Activated CD4-positive, alpha-beta memory T cell treated with anti-CD3 and anti-CD28 coated beads for 36 hours (primary cell): ENCODE measurements at places on chromosomes 4 and X. TPM values are rescaled to one million over a fixed set of nuclear protein-coding genes. Genes with fewer than 3 reads are reported as not detected.
A peak's percentile ranks its signal among the peaks of the same experiment; 100 is the strongest.

Gene ASB12
- total RNA-seq, result not detected

GRCh38 chr4:1402021-1402515 is 4.2 kb downstream of the NKX1-1 start:
- H3K4me1 ChIP-seq, result no peaks in the 10 kb centered on the region
- DNase-seq, result peak; percentile 8
- H3K4me3 ChIP-seq, result no peak overlapping the region

Gene ZNF630
- 2.4 TPM for total RNA-seq

DNA sequence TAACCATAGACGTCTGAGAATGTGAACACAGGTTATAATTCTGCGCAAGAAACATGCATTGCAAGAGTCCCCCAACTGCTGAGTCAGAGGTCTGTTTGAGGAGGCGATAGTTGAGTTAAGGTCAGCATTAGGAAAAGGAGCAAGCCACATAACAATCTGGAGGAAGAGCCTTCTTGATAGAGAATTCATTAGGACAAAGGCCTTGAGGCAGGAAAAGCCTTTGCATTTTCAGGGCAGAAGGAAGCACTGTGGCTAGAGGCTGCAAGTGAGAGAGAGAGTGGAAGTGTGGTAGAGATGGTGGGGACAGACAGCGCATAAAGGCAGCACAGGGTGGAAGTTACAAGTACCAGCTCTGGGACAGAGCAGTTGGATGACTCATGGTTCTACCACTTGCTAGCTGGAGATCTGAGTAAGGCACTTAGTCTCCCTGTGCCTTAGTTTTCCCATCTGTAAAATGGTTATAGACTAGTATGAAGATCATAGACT is 125.8 kb upstream of the LNX1 start:
- peaks cover 10% of the 10 kb centered on the region for H3K27me3 ChIP-seq
- DNase-seq, result no peak
- no peaks in the 10 kb centered on the region for H3K4me1 ChIP-seq
- H3K36me3 ChIP-seq, result no peaks in the 10 kb centered on the region

DNA sequence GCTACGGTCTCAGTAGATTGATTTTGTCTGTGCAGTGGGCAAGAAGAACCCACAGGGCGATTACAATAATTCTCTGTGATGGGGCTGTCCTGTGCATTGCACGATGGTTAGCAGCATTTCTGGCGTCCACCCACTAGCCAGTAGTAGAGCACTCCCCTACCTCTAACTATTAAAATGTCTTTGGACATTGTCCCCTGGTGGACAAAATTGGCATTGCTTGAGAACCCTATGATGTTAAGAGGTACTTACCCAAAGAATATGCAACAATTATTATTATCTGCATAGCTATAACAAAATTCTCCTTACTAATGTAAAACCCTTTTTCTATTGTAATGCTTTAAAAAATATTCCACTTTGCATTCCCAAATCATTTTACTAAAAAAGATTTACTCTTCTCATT is 109.5 kb upstream of the VCX3A start:
- H3K36me3 ChIP-seq, result no peaks in the 10 kb centered on the region
- H3K27ac ChIP-seq, result no peak overlapping the region
- no peaks in the 10 kb centered on the region for H3K27me3 ChIP-seq
- no peak for DNase-seq
- H3K4me1 ChIP-seq, result no peaks in the 10 kb centered on the region
- no peak overlapping the region for H3K4me3 ChIP-seq

Gene EDNRA
- total RNA-seq, result not detected

GRCh38 chr4:84496331-84496705 is 2.8 kb downstream of the NKX6-1 start:
- H3K36me3 ChIP-seq, result peaks cover 15% of the 10 kb centered on the region
- no peak overlapping the region for H3K27ac ChIP-seq
- H3K27me3 ChIP-seq, result peaks cover 75% of the 10 kb centered on the region
- peak overlapping the region; percentile 32 for H3K4me3 ChIP-seq
- peaks cover 21% of the 10 kb centered on the region for H3K4me1 ChIP-seq
- DNase-seq, result no peak

Gene MAML3
- 0.76 TPM for total RNA-seq

DNA sequence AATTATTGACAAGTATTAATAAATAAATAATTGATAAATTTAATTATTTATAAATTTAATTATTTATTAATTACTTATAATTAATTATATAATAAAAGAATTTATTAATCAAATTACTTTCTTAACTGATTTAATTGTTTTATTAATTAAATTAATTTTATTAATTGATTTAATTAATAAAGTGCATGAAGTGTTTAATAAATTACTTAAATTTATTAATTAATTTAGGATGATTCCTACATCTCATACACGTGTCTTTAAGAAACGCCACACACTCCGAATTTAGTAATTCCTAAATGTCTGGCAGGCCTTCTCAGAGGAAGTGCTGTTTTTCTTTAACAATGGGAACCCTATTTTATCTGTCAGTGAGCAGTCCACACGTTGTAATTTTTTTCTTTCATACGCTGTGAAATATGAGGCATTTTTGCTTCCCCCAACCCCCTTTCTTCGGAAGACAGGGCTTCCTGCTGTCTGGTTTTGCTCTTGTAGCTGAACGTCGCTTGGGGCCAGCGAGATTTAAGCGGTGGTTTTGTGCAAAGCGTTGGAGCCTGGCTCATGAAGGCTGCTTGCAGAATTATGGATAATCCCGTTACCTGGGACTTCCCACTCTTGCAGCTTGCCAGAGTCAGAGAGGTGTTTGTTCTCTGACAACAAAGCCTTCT is 46.8 kb downstream of the CRLF2 start:
- peaks cover 8% of the 10 kb centered on the region for H3K27me3 ChIP-seq
- H3K4me3 ChIP-seq, result peak overlapping the region; percentile 39
- DNase-seq, result peak; percentile 46
- peaks cover 13% of the 10 kb centered on the region for H3K4me1 ChIP-seq
- H3K27ac ChIP-seq, result no peak overlapping the region

Gene C4orf50
- 0.07 TPM for total RNA-seq

DNA sequence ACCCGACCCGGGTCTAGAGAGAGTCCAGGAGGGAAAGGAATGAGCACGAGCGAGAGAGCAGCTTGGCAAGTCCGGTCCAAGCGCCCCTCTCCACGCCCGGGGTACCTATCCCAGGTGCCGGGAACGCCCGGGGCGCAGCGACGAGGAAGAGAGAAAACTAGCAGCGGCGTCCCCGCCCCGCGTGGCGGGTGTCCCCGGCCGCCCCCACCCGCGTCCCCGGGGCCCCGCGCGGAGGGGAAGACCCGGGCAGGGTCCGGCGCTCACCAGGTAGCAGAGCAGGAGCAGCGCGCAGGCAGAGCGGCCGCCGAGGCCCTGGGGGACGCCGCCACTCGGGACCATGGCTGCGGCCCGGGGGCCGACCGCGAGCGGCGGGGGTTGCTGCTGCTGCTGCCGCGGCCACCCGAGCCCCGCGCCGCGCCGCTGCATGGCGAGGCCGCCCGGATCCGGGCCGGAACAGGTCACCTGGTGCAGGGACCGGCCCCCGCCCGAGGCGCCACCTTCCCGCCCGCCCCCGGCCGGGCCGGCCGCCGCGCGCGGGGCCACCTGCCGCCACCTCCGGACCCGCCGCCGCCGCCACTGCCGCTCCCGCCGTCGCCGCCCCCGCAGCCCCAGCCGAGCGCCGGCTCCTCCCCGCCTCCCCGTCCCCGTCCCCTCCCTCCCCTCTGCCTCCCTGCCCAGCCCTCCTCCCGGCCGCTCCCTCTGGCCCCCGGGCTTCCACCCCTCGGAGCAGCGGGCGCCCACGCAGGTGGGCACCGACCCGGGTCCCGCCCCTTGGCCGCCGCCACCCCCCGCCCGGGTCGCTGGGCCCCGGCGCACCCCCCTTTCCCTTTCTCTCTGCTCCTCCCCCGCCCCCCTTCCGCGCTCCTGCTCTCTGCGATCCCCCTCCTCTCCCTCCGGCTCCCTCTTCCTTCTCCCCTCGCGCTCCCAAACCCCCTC is at the start of gene SEL1L3:
TSS of gene SEL1L3 (minus strand) at position 578 of the 936 bp plus-strand sequence. CDS start at position 426, 152 bp downstream.
- peaks cover 40% of the 10 kb centered on the region for H3K4me1 ChIP-seq
- DNase-seq, result peak; percentile 74
- H3K27me3 ChIP-seq, result peaks cover 2% of the 10 kb centered on the region
- H3K4me3 ChIP-seq, result peak within 1 kb of the TSS; percentile 99

DNA sequence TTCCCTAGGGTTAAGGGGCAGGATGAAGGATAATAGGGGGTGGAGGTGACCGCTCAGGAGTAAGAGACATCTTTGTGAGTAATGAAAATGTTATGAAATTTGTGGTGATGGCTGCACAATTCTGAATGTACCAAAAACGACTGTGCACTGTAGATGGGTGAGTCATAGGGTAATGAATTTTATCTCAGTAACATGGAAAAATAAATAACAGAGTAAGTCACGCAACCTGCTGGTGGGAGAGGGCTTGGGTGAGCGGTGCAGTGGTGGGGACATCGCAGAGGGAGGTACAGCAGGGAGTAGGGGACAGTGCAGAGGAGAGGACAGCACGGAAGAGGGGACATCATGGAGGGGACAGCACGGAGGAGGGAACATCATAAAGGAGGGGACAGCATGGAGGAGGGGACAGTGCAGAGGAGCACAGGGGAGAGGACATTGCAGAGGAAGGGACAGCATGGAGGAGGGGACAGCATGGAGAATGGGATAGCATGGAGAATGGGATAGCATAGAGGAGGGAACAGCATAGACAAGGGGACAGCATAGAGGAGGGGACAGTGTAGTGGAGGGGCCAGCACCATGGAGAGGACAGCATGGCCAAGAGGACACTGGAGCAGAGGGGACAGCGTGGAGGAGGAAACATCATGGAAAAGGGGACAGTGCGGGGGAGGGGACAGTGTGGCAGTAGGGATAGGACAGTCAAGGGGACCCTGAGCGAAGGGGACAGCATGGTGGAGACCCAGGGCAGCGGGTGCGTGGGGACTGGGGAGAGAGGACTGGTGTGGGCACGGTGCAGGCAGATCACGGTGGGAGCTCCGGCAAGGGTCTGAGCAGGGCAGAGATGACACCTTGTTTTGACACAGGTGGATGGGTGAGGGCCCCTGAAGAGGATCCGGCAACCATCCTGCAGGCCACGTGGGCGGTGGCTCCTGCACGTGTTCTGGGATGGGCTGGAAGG is 68.5 kb upstream of the MXD4 start:
- H3K36me3 ChIP-seq, result peaks cover 29% of the 10 kb centered on the region
- H3K4me3 ChIP-seq, result no peak overlapping the region
- no peak overlapping the region for H3K27ac ChIP-seq
- no peaks in the 10 kb centered on the region for H3K4me1 ChIP-seq
- no peaks in the 10 kb centered on the region for H3K27me3 ChIP-seq

Gene NR3C2
- total RNA-seq, result 4.2 TPM

DNA sequence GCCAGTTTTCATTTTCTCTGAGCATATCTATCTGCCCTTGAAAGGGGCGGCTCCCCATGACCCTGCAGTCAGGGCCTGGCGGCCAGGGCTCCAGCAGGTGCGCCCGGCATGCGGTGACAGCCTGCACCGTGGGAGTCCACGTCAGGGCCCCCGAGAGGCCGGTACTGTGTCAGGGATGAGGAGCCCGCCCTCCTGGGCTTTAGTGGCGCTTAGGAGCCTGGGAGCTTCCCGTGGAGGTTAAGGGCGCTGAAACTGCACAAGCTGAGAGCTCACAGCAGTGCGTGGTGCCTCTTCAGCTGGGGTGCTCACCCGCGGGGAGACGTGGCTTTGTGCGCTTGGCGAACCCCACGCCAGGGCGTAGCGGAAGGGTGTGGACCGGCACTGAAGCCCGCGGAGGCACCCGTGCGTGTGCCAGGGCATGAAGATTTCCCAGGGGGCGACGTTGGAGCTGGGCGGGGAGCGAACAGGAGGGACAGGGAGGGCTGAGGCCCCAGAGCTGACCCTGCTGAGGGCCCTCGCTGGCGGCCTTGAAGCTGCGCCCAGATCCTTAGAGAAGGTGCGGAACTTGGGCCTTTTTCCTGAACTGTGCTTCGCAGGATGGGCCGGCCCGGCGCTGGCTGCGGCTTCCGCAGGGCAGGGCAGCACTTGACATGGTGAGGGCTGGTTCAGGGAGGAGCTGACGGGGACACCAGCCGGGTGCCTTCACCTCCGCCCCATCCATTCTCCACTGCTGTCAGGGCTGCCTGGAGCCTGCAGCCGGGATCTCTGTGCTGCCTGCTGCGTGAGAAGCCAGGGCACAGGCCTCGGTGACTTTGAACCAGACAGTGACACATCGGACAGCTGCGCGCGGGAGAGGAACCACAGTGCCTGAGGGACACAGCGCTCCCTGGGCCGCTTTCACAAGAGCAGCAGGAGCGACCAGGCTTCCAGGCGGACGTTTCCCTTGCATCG is 32.9 kb downstream of the HTT-AS start:
- peak overlapping the region; percentile 78 for H3K4me3 ChIP-seq
- H3K36me3 ChIP-seq, result peaks cover 6% of the 10 kb centered on the region
- DNase-seq, result peak; percentile 62
- H3K27me3 ChIP-seq, result peaks cover 12% of the 10 kb centered on the region
- H3K27ac ChIP-seq, result no peak overlapping the region

DNA sequence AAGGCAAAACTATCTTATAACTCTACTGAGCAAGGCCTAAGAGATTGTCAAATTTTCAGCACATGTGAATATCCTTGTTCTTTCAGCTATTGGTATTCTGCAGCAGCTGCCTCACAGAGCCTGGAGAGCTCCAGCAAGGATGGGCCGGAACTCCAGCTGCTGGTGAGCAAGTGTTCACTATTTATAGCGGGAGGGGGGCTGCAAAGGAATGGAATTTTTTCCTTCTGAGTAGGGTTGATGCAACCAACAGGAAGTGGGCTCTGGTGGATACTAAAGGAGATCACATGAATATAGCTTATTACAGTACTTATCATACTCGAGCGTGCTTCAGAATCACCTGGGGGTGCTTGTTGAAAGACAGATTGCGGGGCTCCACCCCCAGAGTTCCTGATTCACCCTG is 20.2 kb upstream of the SETD7 start:
- H3K27ac ChIP-seq, result no peak overlapping the region
- peaks cover 10% of the 10 kb centered on the region for H3K27me3 ChIP-seq
- no peaks in the 10 kb centered on the region for H3K36me3 ChIP-seq
- DNase-seq, result no peak
- H3K4me3 ChIP-seq, result no peak overlapping the region

GRCh38 chr4:126526335-126526734 is 1106.4 kb upstream of the INTU start:
- H3K27ac ChIP-seq, result no peak overlapping the region
- no peak for DNase-seq
- no peaks in the 10 kb centered on the region for H3K36me3 ChIP-seq
- H3K4me3 ChIP-seq, result no peak overlapping the region

DNA sequence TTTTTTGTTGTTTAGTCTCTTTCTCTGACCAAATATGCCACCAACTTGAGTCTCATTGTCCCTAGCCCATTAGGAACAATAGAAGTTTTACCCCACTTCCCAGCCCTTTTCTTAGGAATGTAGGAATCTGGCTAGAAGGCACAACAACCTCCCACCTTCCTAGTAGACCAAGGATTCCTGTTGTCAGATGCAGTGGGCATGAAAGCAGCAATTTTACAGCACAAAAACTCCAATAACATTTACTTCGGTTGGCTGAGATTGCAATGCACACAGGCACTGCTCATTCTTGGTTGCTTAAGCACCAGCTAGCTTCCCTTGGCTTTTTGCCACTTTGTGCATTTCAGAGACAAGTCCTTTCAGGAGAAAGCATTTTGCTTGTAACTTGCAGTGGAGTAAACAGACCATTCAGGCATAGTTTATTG is 312.8 kb downstream of the TENM3 start:
- no peaks in the 10 kb centered on the region for H3K4me1 ChIP-seq
- no peak overlapping the region for H3K4me3 ChIP-seq
- no peaks in the 10 kb centered on the region for H3K36me3 ChIP-seq

Gene TLR10
- total RNA-seq, result not detected

Gene VSIG1
- 1.2 TPM for total RNA-seq

Gene PAGE2
- total RNA-seq, result not detected

GRCh38 chr4:118981839-118982381 is 93.3 kb downstream of the SYNPO2 start:
- no peak overlapping the region for H3K27ac ChIP-seq
- peaks cover 2% of the 10 kb centered on the region for H3K27me3 ChIP-seq

- DNase-seq, result no peak
- no peak overlapping the region for H3K4me3 ChIP-seq
- no peak overlapping the region for H3K27ac ChIP-seq
- no peaks in the 10 kb centered on the region for H3K4me1 ChIP-seq
- H3K36me3 ChIP-seq, result no peaks in the 10 kb centered on the region
Observed at GRCh38 chr4:96009427-96010119, 169.7 kb downstream of the PDHA2 start.
